ENCODE measurements at places on chromosomes 16 and 17.

- peak; percentile 73 for DNase-seq
Measured at GRCh38 chr16:21097151-21097550, 53.5 kb downstream of the DNAH3 start.

DNA sequence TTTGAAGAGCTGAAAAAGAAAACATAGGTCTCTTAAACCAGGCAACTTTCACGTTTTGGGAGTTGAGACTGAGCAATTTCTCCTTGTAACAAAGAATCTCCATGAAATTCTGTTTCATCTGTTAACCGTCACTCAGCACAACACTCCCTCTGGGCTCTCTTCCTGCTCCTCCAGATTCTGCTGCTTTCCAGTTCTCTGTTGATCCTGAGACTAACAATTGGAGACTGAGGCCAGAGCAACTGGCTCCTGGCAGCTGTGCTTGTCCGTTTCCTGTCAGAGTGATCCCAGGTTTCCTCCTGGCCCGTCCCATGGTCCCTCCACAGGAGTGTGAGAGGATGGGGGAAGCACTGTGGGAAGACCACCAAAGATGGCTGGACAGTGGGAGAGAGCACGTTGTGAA lies 32.5 kb downstream of the IST1 start:
- DNase-seq: no peak

- no peak for DNase-seq
Measured at GRCh38 chr17:2655546-2655945, 56.0 kb downstream of the CLUH start.

- peak; percentile 47 for DNase-seq
Measured at GRCh38 chr17:50049636-50050035, 6.3 kb upstream of the ITGA3 start.

DNA sequence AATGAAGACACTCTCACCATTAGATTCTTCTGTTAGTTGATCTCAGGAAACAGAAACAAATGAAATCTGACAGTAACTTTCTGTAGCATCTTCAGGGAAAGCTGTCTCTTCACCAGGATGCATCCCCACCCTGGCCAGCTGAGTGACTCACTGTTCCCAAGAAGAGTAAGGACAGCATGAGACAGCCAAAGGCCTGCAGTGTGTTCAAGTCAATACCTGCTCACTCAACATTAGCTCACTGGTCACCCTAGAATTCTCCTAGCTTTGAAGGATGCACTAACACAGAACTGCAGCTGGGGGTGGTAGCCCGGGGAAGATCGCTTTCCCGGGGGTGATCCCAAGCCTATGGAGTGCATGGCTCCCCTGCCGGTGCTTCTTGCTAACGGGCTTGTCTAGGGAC lies 28.2 kb upstream of the CLEC18B start:
- peak; percentile 85 for DNase-seq

GRCh38 chr17:80904036-80904753 lies 87.4 kb upstream of the CHMP6 start:
- DNase-seq: no peak

- no peak for DNase-seq
Measured at GRCh38 chr16:49580751-49581303, 207.2 kb downstream of the C16orf78 start.

DNA sequence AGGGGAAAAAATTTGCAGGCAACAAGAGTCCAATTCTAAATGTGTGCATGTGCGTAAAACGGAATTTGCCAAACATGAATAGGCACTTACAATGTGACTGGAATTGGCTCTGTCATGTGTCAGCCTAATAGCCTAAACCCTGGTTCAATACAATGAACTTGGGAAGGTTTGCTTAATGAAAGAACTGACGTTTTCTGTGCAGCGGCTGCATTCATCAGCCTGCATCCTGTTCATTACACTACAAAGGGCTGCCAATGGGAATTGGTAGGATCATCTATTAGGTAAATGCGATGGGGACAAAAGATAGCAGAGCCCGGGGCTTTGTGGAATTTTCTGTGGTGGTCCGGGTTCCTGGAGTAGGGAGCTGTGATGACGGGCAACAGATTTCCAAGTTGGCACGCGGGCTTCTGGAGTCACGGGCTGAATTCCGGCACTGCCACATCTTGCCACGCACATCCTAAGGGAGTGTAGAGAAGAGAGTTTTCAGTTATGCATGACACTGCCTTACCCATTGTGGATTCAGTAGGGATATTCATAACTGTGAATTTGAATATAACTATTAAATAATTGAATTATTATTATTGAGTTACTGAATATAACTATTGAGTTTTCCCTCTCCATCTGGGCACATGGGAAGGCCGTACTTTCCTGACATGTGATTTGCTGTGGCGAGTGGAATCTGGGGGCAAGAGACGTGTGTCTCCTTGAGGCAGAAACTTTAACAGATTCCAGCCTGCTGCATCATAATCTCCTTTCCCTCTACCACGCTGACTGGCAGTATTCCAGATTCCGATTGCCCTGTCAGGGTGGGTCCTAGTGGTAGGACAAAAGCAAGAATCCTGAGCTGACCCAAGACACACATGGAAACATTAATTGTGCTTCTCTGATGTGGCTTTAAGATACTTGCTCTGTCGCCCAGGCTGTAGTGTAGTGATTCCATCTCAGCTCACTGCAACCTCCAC lies 565.6 kb downstream of the WWOX start:
- DNase-seq: no peak

- no peak for DNase-seq
Measured at GRCh38 chr16:56510544-56510943, 9.3 kb downstream of the BBS2 start.

DNA sequence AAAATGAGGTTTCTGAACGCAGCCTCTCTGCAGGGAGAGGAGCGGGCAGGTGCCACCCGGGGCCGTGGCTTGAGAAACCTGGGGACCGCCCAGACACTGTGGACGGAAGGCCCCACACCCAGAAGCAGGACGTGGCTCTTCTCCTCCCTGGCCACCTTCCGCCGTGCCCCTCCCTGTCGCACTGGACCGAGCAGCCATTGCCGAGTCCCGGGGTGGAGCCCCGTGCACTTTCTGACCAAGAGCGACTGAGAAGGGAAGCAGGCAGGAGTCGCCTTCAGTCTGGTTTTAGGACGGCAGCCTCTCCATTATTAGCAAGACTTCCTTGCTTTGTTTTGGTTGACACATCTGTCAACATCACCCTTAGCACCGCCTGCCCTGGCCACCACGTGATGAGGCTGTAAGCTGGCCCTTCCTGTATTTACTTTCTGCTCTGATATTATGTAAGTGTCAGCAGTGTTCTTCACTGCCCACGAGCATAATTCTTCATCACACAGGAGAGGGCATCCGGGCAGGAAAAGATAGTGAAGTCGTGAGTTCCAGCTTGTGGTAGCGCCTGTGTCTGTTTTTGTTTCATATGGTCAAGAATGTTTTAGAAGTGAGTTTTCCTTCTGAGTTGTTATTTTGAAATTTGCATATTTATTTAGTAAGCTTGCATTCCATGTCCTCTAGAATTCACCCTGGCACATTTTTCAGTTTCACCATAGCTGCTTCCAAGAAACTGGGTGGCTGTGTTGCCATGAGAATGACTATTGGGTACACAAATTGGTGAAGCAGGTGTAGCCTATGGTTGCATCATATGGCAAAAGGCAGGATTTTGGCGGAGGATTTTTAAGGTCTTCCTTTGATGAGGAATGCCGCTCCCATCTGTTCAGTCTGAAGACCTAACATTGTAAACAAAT lies 1.0 kb downstream of the HERPUD1 start:
- peak; percentile 75 for DNase-seq

- no peak for DNase-seq
Measured at GRCh38 chr16:30166202-30166902, 17.1 kb upstream of the CORO1A start.

DNA sequence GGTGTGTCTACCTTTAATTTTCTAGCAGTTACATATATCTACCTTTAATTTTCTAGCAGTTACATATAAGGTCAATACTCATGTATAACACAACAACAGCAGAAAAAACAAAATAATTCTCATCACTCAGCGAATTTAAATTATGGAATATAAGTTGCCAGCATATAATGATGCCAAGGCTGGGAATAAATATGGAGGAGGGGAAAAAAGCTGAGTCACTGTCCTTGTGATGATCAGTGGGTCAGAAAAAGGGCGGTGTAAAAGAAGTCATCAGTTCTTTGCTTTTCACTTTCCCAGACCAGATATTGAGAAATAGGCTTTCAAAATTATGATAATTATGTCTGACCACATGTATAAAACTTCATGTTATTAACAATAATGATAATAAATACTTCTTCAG lies 1471.7 kb downstream of the CDH8 start:
- DNase-seq: no peak

DNA sequence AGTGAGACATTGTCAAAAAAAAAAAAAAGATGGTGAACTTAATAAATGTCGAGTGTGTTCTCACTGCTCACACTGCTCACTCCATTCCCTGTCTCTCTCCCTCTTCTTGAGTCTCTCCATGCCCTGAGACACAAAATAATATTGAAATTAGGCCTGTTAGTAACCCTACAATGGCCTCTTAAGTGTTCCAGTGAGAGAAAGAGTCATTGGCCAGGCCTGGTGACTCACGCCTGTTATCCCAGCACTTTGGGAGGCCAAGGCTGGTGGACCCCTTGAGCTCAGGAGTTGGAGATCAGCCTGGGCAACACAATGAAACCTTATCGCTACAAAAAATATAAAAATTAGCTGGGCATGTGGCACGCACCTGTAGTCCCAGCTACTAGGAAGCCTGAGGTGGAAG lies 16.2 kb upstream of the CSF3 start:
- DNase-seq: peak; percentile 33

DNA sequence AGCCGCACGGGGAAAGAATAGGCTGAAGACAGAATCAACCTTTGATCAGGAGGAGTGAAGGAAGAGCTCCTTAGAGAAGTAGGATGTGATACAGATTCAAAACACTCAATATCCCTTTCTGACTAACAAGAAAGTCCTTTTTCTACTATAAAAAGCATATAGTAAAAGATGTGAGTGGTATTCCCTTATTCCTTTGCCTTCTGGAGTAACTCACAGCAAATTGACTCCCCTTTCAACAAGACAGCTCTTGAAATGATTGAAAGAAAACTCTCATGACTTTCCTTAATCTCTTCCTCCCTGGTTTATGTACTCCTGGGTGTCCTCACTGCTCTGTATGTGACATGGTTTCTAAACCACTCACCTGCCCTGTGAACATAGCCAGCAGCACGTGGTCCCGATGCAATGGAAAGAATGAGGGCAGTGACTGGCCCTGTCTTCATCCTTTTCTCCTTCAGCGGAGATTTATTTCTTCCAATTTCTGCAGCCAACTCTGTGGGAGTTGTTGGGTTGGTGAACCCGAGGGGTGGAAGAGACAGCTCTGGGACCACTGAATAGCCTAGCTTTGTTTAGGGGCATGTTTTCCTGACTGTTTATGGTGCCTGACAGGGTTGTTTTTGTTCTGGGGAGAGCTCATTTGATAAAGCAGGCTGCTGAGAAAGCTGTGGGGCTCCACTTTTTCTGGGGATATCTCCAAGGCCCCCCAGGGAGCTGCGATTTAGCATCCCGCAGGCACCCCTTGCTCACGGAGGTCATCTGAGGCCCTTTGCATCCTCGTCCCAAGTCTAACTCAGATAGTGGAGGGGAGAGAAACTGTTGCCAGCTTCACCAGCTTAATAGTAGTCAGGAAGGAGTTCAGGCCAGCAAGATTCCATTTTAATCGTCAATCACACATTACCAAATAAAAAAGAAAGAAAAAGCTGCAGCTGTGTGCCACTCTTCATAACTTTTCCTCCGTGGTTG lies 46.7 kb downstream of the MAP2K6 start:
- DNase-seq: no peak

- no peak for DNase-seq
Measured at GRCh38 chr16:67386861-67387455, 6.3 kb downstream of the TPPP3 start.

- peak; percentile 95 for DNase-seq
Measured at GRCh38 chr16:11359370-11359769, 14.1 kb downstream of the RMI2 start.

GRCh38 chr16:58506241-58507194 lies 6.6 kb downstream of the NDRG4 start:
- no peak for DNase-seq

GRCh38 chr16:84918006-84918909 lies 93.1 kb downstream of the ZDHHC7 start:
- DNase-seq: no peak

- DNase-seq: no peak
Measured at GRCh38 chr17:78573955-78574354, 3.2 kb downstream of the DNAH17 start.

- DNase-seq: no peak
Measured at GRCh38 chr16:86906623-86907022, 328.3 kb downstream of the FOXL1 start.

DNA sequence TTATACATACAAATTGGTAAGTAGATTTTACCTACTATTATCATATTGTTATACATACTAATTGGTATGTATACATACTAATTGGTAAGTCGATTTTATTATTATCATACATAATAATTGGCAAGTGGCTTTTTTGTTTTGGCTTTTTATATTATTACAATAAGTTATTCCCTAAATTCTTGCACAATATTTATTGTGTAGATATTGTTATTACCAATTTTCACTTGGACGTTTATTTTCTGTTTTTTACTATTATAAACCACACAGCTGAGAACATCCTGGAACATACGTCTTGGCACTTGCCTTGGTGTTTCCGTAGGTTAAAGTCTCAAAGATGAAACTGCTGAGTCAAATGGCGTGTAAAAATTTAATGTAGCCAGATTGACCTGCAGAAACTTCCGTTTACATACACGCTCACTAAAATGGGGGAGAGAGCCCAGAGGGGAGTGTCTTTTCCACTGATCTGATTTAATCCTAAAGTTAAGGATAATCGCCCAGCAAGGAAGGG lies 18.9 kb downstream of the GNGT2 start:
- no peak for DNase-seq

- no peak for DNase-seq
Measured at GRCh38 chr17:14197586-14197985, 39.1 kb downstream of the CDRT15 start.

DNA sequence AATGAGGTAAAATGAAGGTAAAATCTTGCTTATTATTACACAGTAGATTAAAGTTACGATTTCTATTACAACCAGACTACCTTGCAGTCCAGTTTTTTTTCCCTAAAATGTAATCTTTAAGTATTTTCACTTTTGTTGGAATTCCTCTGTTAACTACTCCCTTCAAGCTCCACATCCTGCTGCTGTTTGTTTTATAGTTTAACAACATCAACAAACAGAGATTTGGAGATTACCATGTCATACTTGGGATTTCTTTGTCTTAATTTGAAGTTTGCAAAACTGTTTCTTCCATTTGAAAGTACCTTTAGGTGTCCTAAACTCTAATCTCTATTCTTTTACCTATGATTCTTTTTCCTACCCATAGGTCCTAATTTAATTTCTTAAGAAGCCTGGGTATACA lies 83.3 kb downstream of the ABHD15 start:
- DNase-seq: no peak

- no peak for DNase-seq
Measured at GRCh38 chr16:48885471-48885870, 275.5 kb upstream of the N4BP1 start.
